ENCODE measurements at places on chromosomes 4 and X. TPM values are rescaled to one million over a fixed set of nuclear protein-coding genes. Genes with fewer than 3 reads are reported as not detected.

GRCh38 chr4:141391293-141391692, 170.6 kb downstream of the ZNF330 start:
- no peaks in the 10 kb centered on the region for H3K27me3 ChIP-seq
- H3K4me3 ChIP-seq, result no peak overlapping the region
- no peak for DNase-seq
- no peaks in the 10 kb centered on the region for H3K4me1 ChIP-seq
- no peak overlapping the region for H3K27ac ChIP-seq
- no peaks in the 10 kb centered on the region for H3K36me3 ChIP-seq

GRCh38 chr4:3223956-3224748, 24.8 kb upstream of the MSANTD1 start:
- peaks cover 13% of the 10 kb centered on the region for H3K36me3 ChIP-seq
- H3K27ac ChIP-seq, result no peak overlapping the region
- no peak overlapping the region for H3K4me3 ChIP-seq

GRCh38 chrX:107721318-107721717, 54.3 kb downstream of the TSC22D3 start:
- no peak for DNase-seq
- no peaks in the 10 kb centered on the region for H3K27me3 ChIP-seq
- H3K36me3 ChIP-seq, result no peaks in the 10 kb centered on the region

- H3K27ac ChIP-seq, result no peak overlapping the region
- no peak for DNase-seq
- no peak overlapping the region for H3K4me3 ChIP-seq
- no peaks in the 10 kb centered on the region for H3K36me3 ChIP-seq
- no peaks in the 10 kb centered on the region for H3K27me3 ChIP-seq
Observed at GRCh38 chr4:98861100-98861884, 67.6 kb downstream of the EIF4E start.

- H3K27ac ChIP-seq, result no peak overlapping the region
- H3K4me1 ChIP-seq, result no peaks in the 10 kb centered on the region
- peaks cover 7% of the 10 kb centered on the region for H3K27me3 ChIP-seq
- no peak for DNase-seq
- H3K4me3 ChIP-seq, result no peak overlapping the region
Observed at GRCh38 chr4:118898684-118899138, 10.1 kb downstream of the SYNPO2 start.

TLR7 gene
- 0.05 TPM for total RNA-seq

CXorf49 gene
- total RNA-seq, result not detected

PIR gene
- total RNA-seq, result 17.0 TPM

ZFP92 gene
- total RNA-seq, result 0.38 TPM

RHOXF2B gene
- total RNA-seq, result not detected

All from progenitor cell of endocrine pancreas (in vitro differentiated cells).